ENCODE measurements at places on chromosomes 6 and 20.

DNA sequence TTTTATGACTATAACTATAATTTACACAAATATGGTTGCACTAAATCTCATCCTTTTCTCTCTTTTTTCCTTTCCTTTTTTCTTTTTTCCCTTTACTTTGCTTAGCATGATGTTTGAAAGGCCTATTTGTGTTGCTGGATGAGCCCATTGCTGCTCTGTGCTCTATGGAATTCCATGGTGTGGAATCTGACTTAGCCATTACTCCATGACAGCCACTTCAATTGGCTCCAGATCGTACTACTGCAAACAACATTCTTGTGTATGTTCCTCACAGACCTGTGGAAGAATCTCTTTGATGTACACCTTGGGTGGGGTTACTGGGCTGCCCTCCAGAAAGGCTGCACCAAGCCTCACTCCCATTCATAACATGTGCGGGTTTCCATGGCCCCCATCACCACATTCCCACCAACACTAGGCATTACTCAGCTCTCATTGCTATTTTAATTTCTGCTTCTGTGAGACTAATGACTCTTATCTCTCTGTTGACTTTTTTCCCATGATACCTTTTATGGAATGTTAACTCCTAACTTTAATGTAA is 979.0 kb downstream of the KIF16B start:
- no peak for DNase-seq

DNA sequence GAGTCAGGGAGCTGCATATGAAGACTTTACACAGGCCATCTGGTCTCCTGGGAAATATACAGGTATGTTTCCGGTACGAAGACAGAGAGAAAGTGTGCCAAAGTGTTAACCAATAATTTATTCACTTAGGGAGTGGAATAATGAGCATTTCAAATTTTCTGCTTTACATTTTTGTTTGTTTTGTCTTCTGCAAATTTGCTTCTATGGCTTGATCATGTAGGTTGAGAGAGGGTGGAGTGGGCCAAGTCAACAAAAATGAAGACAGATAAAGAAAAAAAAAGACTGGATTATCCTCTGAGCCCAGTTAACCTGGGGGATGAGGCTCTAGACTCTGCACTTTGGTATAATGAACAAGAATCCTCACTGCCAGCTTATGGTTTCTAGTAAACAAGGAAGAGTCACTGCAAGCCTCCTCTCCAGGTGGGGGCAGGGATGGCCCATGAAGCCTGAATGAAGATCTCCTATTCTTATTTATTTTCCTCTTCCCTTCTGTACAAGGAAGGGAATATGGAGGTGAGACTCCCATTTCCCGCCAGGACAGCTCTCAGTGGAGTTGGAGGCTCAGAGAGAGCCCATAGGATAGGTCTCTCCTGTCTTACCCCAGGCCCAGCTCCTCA is 37.7 kb downstream of the KCNK17 start:
- DNase-seq = no peak

GRCh38 chr6:128606611-128607010 is 86.2 kb upstream of the PTPRK start:
- no peak for DNase-seq

DNA sequence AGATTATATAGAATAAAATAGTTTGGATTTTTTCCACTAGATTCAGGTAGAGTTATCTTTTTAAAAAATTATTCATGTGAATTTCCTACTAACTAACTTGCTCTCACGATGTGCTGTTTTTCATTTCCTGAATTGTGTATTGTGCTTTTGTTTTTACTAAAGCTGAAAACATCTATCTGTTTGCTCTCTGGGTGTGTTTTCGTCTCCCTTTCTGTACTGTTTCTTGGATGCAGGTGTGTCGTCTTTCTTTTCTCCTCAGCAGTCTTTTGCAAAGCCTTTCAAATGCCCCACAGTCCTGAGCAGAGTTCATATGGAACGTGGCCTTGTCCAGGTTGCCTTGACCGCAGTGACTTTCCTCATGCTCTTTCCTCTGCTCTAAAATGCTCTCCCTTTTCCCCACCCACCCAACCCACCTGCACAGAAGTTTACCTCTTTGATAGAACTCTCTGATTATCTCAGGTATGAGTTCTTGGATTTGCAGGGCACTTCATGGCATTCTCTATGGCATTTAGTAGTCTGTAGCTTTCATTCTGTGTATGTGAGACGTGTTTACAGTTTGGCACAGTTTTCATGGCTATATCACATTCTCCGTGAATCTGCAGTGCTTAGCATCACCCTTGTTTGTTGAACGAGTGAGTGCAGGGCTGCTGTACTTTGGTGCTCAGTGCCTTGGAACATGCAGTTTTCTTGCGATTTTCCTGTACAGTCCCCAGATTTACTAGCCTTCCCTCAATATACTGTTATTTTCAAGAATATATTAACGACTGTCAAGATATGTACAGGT is 77.1 kb downstream of the FARS2 start:
- DNase-seq = no peak

DNA sequence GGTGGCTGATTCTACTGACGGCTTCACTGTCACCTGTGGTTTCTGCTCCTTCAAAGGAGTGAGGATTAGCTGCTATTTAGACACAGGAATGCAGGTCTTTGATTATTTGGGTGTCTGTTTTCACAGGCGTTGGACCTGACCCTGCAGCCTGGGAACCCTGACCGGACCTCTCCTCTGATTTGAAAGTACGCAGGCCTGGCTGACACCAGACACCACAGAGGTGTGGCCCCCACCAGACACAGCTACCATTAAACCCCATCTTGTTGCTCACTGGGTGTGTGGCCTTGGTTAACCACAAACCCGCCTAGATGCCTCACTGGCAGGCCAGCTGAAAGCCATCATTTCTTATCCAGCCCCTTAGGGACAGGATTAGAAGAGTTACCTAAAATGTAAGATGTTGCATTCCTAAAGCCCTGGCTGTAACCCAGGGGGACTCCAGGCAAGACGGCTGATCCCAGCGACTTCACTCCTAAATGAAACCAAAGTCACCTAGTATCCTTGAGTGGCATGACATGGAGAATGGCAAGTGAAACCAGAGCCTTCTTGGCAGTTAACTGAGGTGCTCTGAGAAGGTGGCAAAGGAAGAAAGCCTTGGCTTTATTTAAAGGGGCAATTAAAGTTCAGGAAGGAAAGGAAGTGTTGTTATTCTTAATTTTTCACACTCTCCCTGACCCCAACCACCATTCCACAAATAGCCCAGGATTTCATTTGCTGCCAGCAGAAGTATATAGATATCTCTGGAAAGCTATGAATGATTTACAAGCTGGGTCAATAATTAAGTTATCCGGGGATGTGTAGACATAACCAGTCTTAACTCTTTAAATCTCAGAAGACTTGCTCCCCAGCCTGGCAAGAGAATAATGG is 169.9 kb downstream of the QRSL1 start:
- no peak for DNase-seq

- no peak for DNase-seq
Measured at GRCh38 chr6:2831392-2831791, 10.3 kb downstream of the SERPINB1 start.

DNA sequence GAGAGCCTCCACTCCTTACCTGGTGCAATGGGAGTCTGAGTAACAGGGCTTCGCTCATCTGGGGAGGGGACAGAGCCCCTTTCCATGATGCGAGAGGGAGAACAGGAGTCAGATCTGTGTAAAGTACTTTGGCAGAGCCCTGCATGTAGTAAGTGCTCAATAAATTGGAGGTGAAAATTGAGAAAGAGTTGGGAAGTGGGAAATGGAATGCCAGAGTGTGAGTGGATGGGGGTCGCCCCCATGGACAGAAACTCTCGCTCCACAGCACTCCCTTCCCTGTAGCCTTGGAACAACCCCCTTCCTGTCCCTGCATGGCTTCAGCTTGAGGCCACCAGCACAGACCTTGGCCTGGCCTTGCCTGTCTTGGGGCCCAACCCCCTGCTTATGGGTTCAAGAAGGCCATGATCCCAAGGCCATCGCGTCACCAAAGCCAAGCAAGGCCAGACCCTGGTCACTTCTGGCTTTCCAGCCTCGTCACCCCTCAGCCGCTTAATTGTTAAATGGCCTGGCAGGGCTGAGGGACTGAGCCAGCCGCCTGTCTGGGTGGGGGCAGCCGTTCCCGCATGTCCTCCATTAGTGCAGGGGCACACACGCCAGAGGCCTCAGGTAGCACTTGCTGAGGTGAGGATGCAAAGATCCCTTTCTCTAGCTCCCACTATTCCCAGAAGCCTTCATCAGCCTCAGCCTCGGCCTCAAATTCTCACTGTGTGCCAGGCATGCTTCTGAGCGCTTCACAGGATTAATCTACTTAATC is 93.7 kb upstream of the PTPN1 start:
- DNase-seq = no peak

Measured in WTC11 (cell line).